ENCODE measurements at places on chromosomes 3 and 15.

DNA sequence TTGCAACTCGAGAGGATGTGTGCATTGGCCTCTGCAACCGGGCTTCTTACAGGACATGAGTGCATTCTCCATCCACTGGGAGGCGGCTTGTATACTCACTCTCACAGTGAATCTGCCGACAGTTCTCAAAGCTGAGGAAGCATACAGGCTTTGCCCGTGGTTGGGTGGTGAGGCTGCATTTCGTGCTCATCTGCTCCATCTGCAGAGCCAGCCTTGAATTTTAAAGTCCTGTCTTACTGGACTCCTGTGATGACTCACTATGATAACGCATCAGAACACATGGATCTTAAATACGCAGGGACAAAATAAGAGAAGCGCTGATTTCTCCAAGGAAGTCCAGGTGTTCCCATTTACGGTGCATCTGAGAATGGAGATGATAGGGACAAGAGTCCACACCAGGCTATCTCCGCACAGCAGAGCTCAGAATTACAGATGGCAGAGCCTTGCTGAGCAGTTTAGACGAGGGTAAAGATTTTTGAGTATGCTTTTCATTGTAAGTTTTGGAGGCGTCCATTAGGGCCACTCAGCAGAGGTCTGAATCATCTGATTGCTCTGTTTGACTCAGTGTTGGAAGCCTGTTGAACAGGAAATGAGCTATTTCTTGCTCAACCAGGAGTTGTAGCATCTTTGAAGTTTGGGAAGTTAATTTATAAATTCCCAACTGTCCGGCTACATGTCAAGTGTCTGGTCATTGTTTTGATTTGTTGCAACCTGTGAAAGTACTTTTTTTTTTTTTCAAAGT, 87.1 kb downstream of the GABRG3 start:
- no peak overlapping the region for H3K4me3 ChIP-seq
- no peaks in the 10 kb centered on the region for H3K27me3 ChIP-seq
- H3K27ac ChIP-seq = no peak overlapping the region
- ATAC-seq = no peak

DNA sequence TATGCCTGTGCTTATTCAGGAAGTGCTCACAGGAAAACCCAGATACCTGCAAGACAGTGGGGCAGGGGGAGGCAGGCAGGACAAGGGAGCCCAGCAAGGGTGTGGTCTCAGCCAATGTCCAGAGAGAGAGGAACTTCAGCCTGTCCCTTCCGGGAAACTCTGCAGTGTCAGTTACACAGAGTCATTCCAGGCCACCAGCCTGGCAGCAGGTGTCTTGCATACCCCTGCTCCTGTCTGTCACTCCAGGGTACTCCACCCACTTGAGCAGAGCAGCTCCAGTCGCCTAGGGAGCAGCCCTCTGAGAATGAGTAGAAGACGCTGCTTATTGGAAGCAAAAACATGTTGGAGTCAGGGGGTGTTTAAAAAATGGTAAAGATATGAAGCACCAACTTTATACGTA, 431.2 kb upstream of the RGMA start:
- H3K4me1 ChIP-seq = no peaks in the 10 kb centered on the region
- ATAC-seq = no peak
- no peaks in the 10 kb centered on the region for H3K36me3 ChIP-seq
- peaks cover 25% of the 10 kb centered on the region for H3K27me3 ChIP-seq
- H3K4me3 ChIP-seq = no peak overlapping the region

- H3K36me3 ChIP-seq = peaks cover 5% of the 10 kb centered on the region
- no peak overlapping the region for H3K4me3 ChIP-seq
- peak overlapping the region; percentile 82 for H3K27ac ChIP-seq
- peak; percentile 65 for ATAC-seq
- H3K27me3 ChIP-seq = no peaks in the 10 kb centered on the region
Measured at GRCh38 chr3:114221165-114221880, 16.1 kb downstream of the ZNF80 start.

GRCh38 chr15:60228619-60229018, 169.2 kb downstream of the ANXA2 start:
- no peak overlapping the region for H3K27ac ChIP-seq
- no peak overlapping the region for H3K4me3 ChIP-seq
- H3K27me3 ChIP-seq = peaks cover 28% of the 10 kb centered on the region
- no peaks in the 10 kb centered on the region for H3K4me1 ChIP-seq
- no peak for ATAC-seq

DNA sequence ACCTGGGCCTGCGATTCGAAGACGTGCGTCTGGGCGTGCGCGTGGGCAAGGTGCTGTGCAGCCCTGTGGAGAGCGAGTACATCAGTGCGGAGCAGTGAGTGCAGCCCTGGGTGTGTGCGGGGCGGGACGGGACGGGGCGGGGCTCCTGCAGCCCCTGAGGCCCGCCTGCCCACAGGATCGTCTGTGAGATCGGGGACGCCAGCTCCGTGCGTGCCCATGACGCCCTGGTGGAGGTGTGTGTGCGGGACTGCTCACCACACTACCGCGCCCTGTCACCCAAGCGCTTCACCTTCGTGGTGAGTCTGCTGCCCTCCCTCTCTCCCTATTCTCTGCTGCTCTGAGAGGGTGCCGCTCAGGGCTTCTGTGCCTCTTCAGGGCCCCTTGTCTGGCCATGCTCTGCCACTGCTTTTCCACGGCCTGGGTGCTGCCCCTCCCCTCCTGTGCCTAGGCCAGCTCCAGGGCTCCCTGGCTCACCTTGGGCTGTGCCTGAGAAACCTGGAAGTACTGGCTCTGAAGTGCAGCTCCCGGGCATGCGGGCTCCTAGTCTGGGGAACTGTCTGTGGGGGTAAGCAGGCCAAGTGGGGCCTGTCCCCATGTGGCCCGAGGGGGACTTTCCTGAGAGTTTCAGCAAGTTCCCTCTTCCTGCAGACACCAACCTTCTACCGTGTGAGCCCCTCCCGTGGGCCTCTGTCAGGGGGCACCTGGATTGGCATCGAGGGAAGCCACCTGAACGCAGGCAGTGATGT, 31.8 kb downstream of the PLXNA1 start:
- H3K27me3 ChIP-seq = no peaks in the 10 kb centered on the region
- H3K4me3 ChIP-seq = no peak overlapping the region

DNA sequence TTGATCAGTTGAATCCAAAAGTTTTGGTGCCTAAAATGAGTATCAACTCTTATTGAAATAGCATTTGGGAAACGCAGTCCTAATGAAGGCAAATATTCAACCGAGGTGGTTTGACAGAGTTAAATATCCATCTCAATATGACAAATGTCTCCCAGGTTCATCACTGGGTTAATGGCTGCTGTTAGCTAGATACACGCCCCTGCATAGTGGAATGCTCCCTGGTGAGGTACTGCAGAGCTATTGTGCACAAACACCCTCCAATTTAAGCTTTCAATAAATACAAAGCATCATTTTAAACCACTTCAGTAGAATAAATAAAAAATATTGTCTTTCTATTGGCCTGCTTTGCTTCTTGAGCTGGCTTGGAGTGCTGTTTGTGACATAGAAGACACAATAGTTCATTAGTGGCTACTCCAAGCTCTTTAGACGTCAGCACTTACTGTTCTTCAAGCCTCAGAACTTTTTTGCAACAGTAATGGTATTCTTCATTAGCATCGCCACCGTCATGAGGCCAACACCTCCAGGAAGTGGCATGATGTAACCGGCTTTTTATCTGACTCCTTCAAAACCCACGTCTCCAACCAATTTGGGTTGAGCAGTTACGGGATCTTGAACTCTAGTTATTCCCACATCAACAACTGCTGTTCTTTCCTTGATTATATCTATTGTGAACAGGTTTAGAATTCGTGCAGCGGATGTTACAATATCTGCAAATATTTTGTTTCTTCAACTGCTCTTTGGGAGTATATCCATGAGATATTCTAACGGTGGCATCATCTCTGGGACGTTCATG, 1159.6 kb upstream of the EPHA6 start:
- H3K27ac ChIP-seq = no peak overlapping the region
- no peak overlapping the region for H3K4me3 ChIP-seq
- ATAC-seq = no peak
- no peaks in the 10 kb centered on the region for H3K4me1 ChIP-seq
- H3K27me3 ChIP-seq = no peaks in the 10 kb centered on the region

DNA sequence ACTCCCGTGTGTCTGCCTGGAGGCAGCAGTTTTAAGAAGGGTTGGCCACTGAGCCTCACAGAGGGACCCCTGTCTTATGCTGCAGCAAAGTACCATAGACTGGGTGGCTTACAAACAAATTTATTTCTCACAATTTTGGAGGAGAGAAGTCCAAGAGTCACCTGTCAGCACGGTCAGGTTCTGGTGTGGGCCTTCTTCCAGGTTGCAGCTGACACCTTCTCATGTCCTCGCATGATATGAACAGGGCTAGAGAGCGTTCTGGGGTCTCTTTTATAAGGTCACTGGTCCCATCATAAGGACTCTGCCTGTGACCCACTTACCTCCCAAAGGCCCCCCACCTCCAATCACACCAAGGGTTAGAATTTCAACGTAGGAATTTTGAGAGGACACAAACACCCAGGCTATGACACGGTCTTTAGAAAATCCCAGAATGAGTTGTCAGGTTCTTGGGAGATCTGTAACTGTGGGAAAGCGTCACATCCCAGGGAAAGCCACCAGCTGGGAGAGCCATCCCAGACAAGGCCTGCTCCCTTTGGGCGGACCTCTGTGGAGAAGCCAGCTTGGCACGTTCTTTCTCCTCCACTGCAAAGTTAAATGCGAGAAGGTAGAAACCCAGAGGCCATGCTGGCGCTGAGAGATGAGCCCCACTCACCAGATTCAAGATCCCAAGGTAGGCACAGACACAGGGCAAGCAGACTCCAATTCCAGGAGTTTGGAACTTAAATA, at the start of gene FBXW12:
TSS of gene FBXW12 (plus strand) at position 569 of the 726 bp plus-strand sequence. CDS start 549 bp downstream, outside the sequence.
- H3K27ac ChIP-seq = no peak within 1 kb of the TSS
- H3K27me3 ChIP-seq = no peaks in the 10 kb centered on the region
- H3K4me3 ChIP-seq = no peak within 1 kb of the TSS
- no peak for ATAC-seq

DNA sequence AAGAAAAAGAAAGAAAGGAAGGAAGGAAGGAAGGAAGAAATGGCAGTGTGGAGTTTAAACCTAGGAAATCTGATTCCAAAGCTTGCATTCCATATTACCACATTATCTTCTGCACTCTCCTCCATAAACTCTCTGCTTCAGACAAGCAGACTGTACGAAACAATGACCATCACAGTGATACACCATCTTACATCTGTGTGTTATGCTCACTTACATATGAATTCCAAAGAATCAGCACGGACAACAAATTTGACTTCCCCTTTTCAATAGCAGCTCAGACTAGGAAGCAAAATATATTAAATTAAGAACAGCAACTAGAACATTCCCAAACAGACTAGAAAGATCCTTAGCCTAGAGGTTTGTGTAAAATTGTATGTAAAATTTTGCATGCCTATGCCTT, 18.0 kb upstream of the PPM1L start:
- no peaks in the 10 kb centered on the region for H3K4me1 ChIP-seq
- H3K36me3 ChIP-seq = no peaks in the 10 kb centered on the region
- no peak overlapping the region for H3K4me3 ChIP-seq
- H3K27me3 ChIP-seq = peaks cover 17% of the 10 kb centered on the region

DNA sequence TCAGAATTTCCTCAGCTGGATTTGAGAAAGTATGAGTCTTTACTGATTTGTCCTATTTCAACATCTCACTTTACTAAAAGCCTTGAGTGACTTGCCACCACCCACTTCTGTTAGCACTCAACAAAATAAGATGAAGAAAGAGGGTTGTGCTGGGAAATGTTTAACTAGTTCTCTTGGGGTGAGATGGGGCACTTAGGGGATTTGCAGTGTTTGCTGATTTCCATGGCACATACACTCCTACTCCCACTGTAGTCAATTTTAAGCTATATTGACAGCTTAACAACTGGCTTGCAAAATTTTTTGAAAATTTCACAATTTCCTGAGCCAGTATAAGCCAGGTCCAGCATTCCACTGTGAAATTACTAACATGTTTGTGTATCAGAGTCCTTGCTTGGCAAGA, 463.1 kb upstream of the ARHGEF26 start:
- no peak overlapping the region for H3K4me3 ChIP-seq
- no peaks in the 10 kb centered on the region for H3K36me3 ChIP-seq
- H3K4me1 ChIP-seq = no peaks in the 10 kb centered on the region
- no peak overlapping the region for H3K27ac ChIP-seq
